Stimulated activated CD8-positive, alpha-beta memory T cell treated with anti-CD3 and anti-CD28 coated beads, Interleukin-4, amount 100 ng/mL, for 4 hours (primary cell): ENCODE measurements at places on chromosomes 5 and 9.

DNA sequence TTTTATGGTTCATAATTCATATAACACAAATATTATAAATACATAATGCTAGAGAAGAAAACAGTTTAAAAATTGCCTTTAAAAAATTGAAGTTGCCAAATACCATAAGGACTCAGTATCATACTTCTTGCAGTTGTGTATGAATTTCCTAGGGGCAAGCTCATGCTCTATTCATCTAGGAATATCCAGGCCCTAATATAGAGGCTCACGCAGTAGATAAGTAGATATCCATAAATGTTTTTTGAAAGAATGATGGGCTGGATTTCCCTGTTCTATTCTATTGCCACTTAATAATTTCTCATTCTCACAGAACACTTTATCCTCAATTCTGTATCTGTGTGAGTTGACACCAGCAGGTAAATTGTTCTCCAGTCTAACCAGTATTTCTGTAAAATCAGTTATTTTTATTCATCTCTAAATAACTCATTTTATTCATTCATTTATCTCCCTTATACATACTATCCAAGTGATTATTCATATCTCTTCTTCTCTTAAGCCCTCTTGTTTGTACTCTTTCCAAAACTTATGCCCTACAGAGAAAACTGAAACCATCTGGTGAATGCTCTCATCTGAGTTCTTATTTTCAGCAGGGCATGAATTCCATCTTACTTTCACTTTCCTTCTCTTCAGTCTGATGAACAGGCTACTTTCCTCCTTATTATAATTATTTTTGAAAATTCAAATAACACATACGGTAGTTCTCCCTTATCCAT lies 97.1 kb downstream of the SLC44A1 start:
- DNase-seq = no peak

- DNase-seq = no peak
Measured at GRCh38 chr9:33229359-33230114, 10.4 kb upstream of the SPINK4 start.

- DNase-seq = peak; percentile 45
Measured at GRCh38 chr9:73132034-73132776, 19.5 kb upstream of the ANXA1 start.

- DNase-seq = no peak
Measured at GRCh38 chr5:10620346-10620745, 56.5 kb downstream of the ANKRD33B start.

DNA sequence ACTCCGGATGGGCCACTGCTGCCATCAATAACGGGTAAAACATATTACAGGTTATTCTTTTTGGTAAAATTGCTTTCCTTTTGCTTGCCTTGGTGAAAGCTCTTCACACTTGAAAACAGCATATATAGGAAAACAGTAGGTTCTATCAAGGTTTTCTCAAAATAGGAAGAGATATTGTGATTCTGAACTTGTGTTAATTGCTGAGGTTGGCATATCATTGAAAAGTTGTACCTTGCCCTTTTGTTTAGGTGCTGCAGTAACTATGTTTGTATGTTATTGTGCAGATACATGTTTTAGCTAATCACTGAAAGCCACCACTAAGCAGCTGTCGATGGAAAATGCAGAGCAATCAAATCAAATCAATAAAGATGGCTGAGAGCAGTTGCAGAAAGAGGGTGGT lies 78.0 kb upstream of the C6 start:
- no peak for DNase-seq

- no peak for DNase-seq
Measured at GRCh38 chr5:17992291-17992690, 358.0 kb downstream of the TAF11L14 start.

DNA sequence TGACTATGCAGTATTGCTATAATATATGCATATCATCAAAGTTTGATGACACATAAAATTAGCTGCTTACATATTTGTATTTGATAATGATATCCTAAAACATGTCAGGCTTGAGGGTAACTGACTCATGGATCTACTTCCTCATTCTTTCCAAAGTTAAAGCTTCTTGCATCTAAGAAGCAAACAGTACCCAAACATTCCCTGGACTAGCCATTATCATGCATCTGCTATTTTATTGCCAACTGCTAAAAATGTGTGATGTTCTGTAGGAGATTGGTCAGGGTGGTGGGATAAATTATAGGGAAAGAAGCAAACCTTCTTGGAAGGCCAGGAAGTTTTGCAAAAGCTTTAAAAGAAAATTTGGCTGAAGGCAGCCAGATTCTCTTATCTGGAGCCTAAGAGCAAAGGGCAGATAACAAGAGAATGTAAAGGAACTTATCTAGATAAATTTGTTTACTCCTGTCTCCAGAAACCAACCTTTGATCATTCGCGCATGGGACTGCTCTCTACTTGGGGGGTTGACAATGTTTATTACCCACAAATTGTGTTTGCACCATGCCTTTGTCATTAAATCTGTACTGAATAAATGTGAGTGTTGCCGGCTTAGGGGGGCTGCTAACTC lies 604.1 kb upstream of the TLE4 start:
- DNase-seq = no peak

- DNase-seq = no peak
Measured at GRCh38 chr5:65032250-65032649, 263.5 kb downstream of the CWC27 start.

- no peak for DNase-seq
Measured at GRCh38 chr5:178554311-178554710, 35.9 kb downstream of the COL23A1 start.

DNA sequence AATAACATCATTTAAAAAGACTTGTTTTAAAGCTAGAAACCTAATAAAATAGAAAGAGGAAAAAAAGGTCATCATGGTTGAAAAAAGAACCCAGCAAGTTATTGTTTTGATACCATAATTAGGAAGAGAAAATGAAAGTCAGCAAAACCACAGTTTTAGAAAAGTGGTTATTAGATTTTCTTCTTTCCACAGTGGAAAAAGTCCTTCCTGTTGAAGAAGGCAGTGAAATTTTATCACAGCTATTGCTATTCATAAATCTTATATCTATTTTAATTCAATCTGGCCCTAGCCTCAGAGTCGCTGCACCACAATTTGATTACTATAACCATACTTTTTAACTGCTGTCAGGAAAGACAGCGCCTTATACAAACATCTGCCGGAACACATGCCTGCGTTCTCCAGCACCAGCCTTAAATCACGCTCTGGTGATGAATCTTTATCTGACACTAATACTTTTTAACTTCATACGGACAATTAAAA lies 60.3 kb downstream of the MAPKAP1 start:
- DNase-seq = no peak

GRCh38 chr5:174951151-174951780 lies 226.9 kb downstream of the MSX2 start:
- DNase-seq = peak; percentile 8

- DNase-seq = no peak
Measured at GRCh38 chr5:10456583-10457420, 15.1 kb downstream of the ROPN1L start.

DNA sequence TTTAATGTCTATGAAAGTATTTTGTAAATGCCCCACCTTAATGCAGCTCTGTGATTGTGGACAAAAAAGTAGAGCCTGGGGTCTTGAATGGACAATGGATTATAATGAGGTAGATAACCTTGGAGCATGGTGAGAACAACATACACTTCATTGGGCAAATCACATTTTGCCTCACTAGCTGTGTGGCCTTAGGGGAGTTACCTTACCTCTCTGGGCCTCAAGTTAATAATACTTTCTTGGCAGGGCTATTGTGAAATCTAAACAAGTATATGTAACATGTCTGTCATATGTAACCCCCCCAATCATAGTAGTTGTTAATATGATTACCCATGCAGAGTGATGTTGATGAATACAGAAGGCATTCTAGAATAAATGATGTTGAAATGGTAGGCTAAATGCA lies 213.6 kb upstream of the ANKRD55 start:
- DNase-seq = no peak

DNA sequence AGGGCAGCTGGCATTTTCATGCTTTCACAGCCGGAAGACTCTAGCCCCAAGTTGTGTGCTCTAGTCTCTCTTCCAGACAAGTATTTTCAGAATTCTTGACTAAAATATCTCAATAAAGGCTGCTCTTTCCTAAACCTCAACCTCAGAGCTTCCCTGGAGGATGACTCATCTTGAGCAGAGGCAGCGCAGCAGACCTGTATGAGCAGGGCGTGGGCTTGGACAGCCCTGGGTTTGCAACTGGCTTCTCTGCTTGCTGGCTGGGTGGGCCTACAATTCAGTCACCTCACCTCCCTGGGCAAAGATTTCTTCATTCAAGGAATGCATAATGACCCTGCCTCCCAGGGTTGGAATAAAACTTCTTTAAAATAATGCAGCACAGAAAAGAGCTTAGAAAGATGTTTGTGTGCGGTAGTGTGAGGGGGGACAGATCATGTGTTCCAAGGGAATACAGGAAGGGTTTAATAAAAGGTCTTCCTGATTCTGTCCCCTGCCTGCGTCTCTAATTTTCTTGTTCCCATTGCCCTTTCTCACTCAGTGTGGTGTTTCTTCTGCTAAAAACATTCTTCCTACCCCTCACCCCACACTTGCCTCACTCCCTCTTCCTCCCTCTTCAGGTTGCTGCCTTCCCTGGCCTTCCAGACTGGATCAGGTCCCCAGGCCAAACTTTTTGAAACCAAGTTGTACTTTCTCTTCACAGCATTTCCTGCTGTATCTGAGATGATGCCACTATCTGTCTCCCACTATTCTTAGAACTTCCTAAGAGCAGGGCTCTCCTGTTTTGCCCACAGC lies 39.4 kb upstream of the MAP1B start:
- DNase-seq = no peak

DNA sequence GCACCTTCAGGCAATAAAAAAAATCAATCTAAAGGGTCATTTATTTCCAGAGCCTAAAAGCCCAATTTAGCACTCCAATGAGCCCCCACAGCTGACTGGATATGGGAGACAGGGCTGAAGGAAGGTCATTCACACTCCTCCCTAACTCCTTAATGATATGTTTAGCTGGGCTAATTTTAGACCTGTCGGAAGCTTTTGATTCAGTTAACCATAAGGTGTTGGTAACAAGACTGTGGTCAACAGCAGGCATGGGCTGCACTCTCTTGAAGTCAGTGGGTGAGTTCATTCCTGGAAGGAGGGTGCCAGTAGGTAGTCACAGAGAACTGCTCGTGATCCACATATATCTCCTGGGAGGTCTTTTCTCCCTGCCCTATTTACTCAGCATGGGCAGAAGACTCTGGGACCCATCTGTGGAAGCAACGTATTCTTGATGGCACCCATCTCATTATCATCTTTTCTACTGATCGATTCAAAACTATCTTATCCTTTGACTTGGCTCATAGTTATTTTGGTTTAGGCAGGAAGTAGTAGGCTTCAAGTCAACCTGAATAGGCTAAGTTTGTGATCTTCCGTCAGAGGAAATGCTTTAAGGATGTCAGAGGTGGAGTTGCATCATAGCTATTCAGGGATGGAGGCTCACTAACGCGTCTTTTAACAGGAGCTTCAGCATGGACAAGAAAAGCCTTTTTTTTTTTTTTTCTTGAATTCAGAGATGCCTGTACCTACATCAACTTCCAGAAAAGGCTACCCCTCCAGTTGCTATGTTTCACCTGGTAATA lies 367.7 kb upstream of the SLC30A5 start:
- no peak for DNase-seq

GRCh38 chr9:98256756-98257155 lies 1.3 kb upstream of the TBC1D2 start:
- DNase-seq = no peak

GRCh38 chr5:146068977-146069779 lies 36.2 kb downstream of the PLAC8L1 start:
- no peak for DNase-seq

GRCh38 chr5:149778303-149779123 lies 48.4 kb downstream of the PPARGC1B start:
- DNase-seq = no peak

DNA sequence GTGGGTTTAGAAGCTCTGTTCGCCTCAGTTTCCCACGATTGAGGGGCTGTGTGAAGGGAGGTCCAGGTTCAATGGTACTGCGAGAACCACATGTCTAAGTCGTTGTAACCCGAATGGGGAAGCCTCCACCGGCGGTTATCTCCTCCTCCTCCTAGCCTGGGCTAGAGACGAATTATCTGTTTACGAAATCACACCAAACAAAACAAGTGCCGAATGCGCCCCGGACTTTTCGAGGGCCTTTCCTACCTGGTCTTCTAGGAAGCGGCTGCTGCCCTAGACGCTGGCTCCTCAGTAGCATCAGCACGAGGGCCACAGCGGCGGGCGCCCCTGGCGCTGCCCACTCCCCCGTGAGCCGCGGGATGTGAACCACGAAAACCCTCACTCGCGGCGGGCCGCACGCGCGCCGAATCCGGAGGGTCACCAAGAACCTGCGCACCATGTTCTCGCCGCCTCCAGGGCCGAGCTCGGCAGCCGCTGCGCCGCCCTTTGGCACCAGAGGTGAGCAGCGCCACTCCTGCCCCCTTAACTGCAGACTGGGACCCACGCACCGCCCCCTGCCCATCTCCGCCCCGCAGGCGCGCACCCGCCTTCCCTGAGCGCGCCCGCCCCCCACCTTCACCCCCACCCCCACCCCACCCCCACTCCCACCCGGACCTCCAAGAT lies at the start of gene CDKN2A:
TSS of gene CDKN2A (minus strand) at position 500 of the 663 bp plus-strand sequence.
- DNase-seq = no peak

DNA sequence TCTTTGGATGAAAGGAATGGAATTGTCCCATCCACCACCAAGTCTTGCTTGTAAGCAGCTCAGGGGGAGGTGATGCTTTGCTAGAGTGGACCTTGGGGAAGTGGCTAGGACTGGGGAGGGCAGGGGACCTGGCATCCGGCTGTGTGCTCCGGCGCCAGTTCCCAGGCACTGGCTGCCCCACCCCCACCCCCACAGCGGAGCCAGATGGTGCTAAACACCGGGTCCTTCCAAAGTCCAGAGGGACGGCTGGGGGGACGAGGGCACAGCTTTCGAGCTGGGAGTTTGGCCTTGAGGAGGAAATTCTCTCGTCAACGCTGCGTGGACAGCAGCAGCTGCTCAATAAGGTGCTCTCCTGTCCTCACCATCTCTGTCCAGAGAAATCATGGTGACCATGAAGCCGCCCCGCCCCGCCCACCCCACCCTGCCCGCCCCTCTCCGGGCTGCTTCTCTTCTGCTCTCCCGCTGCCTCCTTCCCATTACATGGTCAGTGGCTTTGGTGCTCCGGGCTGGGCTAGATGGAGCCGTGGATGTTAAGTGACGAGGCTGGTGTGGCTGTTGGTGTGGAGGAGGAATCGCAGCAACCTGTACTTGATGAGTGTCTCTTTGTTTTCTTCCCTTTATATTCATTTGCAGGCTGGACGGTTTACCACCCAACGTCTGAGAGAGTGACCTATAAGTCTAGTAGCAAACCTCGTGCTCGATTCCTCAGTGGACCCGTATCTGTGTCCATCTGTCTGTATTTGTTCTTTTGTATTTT lies 115.7 kb downstream of the WNK2 start:
- DNase-seq = no peak
